ENCODE measurements at places on chromosomes 12 and 14.

GRCh38 chr12:28859551-28859950, 289.5 kb upstream of the FAR2 start:
- no peak for DNase-seq

DNA sequence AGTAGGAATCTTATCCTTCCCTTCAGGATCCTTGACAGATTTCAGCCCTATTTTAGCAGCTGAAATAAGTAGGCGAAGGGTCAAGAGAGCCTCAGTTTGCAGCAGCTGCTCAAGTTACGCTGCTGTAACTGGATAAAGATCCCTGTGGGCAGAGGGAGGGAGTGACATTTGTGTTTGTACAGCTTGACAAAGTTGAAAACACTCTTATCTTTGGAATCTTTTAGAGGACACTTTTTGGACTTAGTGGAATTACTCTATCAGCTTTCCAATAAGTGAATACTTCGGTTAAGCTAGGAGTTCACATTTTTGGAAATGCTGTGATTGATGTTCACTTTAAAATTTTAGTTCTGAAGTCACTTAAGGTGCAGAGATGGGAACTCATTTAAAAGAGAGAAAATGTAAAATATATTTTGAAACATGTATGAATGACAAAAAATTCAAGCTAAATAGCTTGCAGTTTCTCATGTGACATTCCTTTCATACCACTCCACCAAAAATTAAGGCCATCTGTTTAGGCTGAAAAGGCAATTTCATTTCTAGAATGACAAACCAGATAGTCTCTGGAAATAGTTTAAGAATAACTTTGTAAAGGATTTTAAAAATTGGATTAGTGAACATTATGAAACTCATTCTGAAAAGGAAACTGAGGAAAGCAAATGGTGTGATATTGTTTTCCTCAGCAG, 55.2 kb downstream of the SLC38A4 start:
- no peak for DNase-seq

GRCh38 chr14:68606176-68606575, 186.7 kb downstream of the ZFP36L1 start:
- DNase-seq = no peak

- no peak for DNase-seq
Measured at GRCh38 chr12:82515652-82516051, 157.3 kb downstream of the METTL25 start.

GRCh38 chr12:119594399-119594730, 791 bp downstream of the TMEM233 start:
- DNase-seq = no peak

Measured in activated T-helper 1 cell treated with anti-CD3 and anti-CD28 coated beads, Interleukin-2, amount 50 U/mL, for 16 hours (primary cell).